ENCODE measurements at places on chromosomes 7 and 10. TPM values are rescaled to one million over a fixed set of nuclear protein-coding genes. Genes with fewer than 3 reads are reported as not detected.

- no peak for DNase-seq
These were observed 290.3 kb downstream of the TNS3 start for GRCh38 chr7:47291461-47292081.

The LRMDA gene
- 0.95 TPM for total RNA-seq

The EPHB4 gene
- 49.1 TPM for total RNA-seq

DNA sequence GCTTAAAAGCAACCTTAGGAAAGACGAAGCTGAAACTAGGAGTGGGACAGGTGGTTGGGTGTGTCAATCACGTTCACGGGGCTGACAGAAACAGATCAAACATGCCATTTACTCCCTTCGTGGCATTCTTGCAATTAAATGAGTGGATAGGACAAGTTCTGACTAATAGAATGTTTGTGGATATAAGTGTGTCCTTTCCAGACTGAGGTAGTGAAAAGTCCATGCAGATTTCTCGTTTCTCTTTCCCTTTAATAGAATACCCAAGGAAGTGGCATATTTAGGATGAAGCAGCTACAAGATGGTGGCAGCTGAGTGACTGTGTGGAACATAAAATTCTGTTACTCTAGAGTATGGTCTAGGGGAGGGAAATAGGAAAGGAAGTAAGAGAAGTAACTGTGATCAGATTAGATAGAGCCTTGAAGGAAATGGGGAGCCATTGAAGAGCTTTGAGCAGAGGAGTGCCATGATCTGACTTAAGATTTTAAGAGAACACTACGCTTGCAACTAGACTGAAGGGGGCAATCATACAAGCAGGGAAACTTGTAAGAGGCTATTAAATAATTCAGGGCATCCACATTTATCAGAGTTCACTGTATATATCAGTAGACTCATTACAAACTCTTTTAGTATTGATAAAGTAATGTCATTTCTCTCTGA, 46.3 kb upstream of the HYAL4 start:
- DNase-seq = no peak

DNA sequence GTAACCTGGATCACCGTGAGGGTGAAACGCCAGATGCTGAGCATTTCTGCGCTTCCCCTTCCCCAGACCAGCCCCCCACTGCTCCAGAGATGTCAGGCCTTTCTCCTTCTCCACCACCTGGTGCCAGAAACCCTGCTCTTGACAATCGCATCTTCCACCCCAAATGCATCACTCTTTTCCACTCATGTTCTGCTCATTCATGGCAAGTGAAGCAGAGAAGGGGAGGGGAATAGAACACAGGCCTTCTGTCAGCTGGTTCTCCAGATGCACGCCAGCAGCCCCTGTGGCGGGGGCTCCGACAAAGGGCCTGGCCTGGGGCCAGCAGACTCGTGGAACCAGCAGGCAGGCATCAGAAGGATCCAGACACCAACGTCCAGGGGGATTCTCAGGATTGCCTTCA, 68.5 kb upstream of the SVIL start:
- DNase-seq = no peak

GRCh38 chr10:58588673-58589265, 76.1 kb downstream of the BICC1 start:
- DNase-seq = no peak

DNA sequence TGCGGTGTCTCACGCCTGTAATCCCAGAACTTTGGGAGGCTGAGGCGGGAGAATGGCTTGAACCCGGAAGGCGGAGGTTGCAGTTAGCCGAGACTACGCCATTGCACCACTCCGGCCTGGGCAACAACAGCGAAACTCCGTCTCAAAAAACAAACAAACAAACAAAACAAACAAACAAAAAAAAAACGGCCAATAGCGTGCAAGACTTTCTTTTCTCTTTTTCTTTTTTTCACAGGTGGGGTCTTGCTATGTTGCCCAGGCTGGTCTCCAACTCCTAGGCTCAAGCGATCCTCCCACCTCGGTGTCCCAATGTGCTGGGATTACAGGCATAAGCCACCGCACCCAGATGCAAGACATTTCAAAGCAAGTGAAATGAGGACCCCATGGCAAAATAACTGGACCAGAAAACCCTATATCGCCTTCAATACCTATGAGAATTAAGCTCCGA, 1.6 kb downstream of the PSAP start:
- no peak for DNase-seq

DNA sequence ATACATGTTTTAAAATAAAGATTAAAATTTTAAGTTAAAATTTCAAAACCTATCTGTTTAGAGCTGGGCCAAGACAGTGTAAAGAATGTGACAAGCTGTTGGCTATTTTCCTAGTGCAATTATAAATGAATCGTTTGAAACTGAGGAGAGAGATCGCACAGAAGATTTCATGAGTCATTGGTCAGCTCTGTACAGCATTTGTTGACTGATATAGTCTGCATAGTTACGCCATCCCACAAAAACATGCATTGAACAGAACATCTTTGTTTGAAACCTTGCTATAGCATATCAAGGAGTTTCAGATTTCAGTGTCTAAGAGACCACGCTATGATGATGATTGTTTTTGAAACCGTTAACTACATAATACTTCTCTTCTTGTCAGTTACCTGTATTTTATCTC, 1.3 kb upstream of the C10orf67 start:
- peak; percentile 69 for DNase-seq

DNA sequence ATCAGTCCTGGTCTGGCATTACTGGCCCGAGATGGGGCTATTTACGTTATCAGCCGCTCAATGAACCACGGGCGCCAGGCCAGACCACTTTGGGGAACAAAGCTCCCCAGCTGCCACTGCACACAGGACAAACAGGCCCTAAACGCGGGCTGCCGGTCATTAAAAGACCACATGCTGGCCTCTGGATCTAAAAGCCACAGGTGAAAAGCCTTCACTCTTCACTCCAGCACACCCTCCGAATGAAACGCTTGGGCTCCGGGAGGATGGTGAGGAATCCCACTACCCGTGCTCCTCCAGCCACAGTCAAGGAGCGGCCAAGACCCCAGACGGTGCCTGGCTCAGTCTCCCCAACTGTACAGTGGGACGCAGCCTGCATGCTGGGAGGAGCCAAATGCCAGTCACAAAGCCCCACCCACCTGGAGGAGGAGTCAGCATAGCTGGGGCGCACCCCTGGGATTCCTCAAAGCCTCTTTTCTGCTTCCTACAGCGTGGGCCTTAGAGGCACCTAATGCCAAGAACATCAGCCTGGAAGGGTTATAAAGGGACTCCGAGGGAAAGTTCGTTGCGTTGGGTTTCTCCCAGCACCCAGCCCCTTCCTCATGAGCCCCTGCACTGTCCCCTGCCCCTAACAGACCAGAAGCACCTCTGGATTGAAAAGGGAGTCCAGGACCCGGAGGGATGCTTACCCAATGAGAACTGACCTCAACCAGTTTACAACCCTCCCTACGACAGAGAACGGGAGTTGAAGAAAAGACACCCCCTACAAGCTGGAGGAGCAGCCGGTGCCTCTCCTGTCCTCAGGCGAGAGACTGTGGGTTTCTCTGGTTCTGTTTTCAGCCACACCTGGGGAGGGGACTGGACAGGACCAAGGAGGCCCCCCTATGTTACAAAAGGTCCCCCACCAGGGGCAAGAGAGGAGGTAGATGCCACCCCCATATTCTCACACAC, 4.7 kb downstream of the PDGFA start:
- no peak for DNase-seq

The FEZF1 gene
- total RNA-seq = 0.17 TPM

The ERV3-1 gene
- 3.0 TPM for total RNA-seq

DNA sequence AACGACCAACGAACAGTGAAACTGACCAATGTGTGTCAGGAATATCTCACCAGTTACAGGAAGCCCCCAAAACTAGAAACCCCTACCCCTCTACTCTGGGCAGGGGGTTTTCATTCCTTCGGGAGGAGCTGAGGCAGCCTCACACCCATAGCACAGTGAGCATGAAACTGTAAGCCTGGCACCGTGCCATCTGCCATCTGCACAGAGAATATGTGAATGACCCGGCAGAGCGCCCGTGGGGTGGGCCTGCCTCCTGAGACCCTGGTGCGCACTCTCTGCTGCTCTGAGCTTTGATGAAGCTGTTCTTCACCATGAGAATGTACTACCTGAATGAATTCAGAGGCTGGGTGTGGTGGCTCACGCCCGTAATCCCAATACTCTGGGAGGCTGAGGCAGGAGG, 27.1 kb downstream of the DAGLB start:
- DNase-seq = no peak

DNA sequence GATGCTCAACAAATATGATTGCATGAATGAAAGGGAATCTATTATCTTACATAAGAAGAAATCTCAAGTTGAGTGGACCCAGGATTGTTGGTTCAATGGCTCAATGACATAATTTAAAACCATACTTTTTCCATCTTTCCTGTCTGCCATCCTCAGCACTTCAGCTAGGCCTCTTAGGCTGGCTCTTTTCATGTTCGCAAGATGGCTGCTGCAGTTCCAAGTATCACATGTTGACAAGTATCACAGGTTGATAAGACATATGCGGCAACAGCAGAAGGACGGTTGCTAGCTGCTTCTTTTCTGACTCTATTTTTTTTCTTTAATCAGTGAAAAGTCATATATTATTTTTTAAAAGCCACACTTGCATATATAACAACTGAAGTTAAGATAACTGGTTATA, 79.0 kb upstream of the CDK6 start:
- DNase-seq = no peak

The TPST1 gene
- total RNA-seq = 5.6 TPM

GRCh38 chr7:151793531-151793951, 83.4 kb downstream of the PRKAG2 start:
- DNase-seq = no peak

The SPDYE1 gene
- total RNA-seq = not detected

DNA sequence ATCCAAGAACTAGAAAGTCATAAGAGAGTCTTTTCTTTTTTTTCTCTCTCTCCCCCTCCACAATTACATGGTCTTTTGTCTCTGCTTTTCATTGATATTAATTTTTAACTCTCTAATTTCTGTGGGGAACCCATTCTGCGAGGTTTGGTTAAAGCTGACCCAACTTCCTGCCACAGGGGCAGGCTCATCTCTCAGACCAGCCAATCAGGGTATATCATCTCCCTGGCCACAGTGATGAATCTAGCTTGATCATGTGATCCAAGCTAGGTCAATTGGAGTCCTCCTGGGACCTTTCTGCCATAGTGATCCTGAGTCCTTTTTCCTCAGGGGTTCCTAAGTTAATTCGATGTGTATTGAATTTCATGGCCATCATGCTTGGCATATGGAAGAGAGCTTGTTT, 38.0 kb upstream of the TRUB1 start:
- no peak for DNase-seq

The ZNF365 gene
- 4.2 TPM for total RNA-seq

DNA sequence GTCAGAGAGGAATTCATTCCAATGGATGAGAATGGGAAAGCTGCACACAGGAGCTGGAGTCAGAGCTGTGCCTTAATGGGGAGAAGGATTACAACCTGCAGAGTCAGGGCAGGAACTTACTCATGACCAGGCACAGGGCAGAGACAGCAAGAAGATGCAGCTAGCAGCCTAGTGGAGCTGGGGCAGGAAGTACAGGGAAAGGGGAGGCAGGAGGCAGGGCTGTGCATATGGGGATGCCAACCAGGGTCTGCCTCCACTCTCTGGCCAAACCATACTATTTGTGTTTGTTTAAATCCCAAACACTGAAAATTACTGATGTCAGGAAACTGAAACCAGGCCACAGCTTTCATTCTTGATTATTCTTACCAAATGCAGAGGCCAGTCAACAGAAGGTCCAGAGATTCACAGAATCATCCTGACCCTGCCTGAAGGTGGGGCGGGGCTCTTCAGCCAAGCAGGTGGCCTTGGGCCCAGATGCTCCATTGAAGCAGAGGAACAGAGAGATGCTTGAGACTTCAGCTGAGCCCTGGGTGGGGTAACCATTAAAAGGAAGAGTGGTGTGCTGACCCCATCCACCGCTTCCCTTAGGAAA, 461.9 kb downstream of the KCNMA1 start:
- DNase-seq = no peak

DNA sequence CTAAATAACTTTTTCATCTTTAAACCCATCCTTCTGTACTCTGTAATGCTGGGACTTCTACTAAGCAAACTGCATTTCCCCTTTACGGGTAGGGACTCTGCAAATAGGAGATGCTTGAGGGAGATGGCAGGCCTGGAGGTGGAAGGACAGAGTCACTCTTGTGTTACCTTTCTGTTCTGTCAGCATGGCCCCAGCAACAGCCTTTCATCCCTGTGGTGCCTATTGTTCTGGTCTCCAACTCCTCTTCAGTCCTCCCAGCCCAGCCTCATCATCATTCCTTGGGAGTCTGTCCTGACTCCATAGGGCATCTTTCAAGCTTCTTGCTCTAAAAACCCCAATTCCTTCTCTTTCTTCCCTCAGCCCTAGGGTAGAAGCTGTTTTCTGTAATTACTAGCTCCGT, 230.0 kb downstream of the SNX13 start:
- DNase-seq = no peak

DNA sequence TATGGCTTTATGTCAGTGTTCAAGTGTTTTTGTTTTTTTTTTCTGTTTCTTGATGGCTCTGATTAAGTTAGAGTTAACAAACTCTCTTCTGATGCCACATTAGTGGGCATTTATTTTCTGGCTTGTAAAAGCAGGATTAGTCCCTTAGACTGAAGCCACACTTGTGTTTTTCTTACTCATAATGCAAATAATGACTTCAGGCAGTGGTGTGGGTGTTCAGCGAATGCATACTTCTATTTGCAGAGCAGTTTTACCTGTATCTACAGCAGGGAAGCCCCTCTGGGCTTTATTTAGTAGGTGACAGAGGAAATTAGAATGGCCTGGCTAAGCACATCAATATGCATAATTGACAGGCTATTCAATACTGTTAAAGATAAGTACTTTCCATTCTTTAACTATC, 79.9 kb downstream of the CNNM2 start:
- DNase-seq = no peak

DNA sequence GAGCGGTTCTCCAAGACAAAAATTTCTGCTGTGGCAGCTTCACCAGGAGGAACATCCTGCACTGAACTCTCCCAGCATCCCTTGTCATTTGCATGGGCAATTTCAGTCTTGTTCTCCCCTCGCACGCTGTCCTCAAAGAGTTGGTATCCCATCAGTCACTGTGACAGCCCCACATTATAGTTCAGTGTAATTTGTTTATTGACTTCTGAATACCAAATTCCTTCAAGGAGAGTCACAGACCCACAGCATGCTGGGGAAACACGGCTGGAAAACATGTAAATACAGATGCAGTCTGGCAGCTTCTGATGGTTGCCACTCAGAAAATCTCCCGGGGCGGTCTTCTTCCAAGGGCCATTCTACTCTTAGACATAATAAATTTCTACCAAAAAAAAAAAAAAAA, 151.0 kb upstream of the NEBL start:
- DNase-seq = peak; percentile 63

The AEBP1 gene
- not detected for total RNA-seq

DNA sequence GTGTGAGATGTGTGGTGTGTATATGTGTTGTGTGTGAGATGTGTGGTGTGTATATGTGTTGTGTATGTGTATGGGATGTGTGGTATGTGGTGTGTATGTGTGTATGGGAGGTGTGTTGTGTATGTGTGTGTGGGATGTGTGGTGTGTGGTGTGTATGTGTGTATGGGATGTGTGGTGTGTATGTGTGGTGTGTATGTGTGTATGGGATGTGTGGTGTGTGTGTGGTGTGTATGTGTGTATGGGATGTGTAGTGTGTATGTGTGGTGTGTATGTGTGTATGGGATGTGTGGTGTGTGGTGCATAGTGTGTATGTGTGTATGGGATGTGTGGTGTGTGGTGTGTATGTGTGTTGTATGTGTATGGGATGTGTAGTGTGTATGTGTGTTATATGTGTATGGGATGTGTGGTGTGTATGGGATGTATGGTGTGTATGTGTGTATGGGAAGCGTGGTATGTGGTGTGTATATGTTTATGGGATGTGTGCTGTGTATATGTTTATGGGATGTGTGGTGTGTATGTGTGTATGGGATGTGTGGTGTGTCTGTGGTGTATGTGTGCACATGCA, 30.8 kb downstream of the IKZF1 start:
- DNase-seq = no peak

- DNase-seq = no peak
These were observed 6.3 kb upstream of the DDIT4 start for GRCh38 chr10:72267381-72267780.

Data from NCI-H460 (cell line).